ENCODE measurements at places on chromosomes 5 and 9. TPM values are rescaled to one million over a fixed set of nuclear protein-coding genes. Genes with fewer than 3 reads are reported as not detected.

F2RL2 gene
- total RNA-seq = 42.3 TPM

SLC25A48 gene
- total RNA-seq = not detected

ADGRD2 gene
- not detected for total RNA-seq

TSSK1B gene
- 0.15 TPM for total RNA-seq

HMGCS1 gene
- total RNA-seq = 31.6 TPM

IFNA21 gene
- not detected for total RNA-seq

NIPBL gene
- 32.4 TPM for total RNA-seq

STPG3 gene
- 0.66 TPM for total RNA-seq

GAS1 gene
- 37.4 TPM for total RNA-seq

ROR2 gene
- 20.9 TPM for total RNA-seq

LTC4S gene
- total RNA-seq = not detected

F12 gene
- total RNA-seq = not detected

TAF7 gene
- total RNA-seq = 70.8 TPM

CACNA1B gene
- total RNA-seq = under 0.01 TPM

C1QTNF3 gene
- total RNA-seq = 0.99 TPM

SLC34A3 gene
- total RNA-seq = under 0.01 TPM

SOX30 gene
- total RNA-seq = under 0.01 TPM

EFNA5 gene
- total RNA-seq = 5.8 TPM

PKD2L2 gene
- not detected for total RNA-seq

TJP2 gene
- 58.2 TPM for total RNA-seq

QRFP gene
- not detected for total RNA-seq

HAVCR1 gene
- 0.17 TPM for total RNA-seq

BARHL1 gene
- total RNA-seq = not detected

SQSTM1 gene
- 2,519 TPM for total RNA-seq

ZNF474 gene
- 0.33 TPM for total RNA-seq

FOXD4 gene
- total RNA-seq = 0.17 TPM

SLC34A1 gene
- not detected for total RNA-seq

ABLIM3 gene
- 23.1 TPM for total RNA-seq

C9orf153 gene
- 0.50 TPM for total RNA-seq

TNFSF15 gene
- 0.44 TPM for total RNA-seq

PCDHGA6 gene
- total RNA-seq = 6.3 TPM

ENTPD2 gene
- not detected for total RNA-seq

ADAMTS2 gene
- total RNA-seq = 76.6 TPM

PCDHGB2 gene
- 5.1 TPM for total RNA-seq

SET gene
- 552 TPM for total RNA-seq

Data from smooth muscle cell of trachea (primary cell).